ENCODE measurements at places on chromosomes 13 and 19. TPM values are rescaled to one million over a fixed set of nuclear protein-coding genes. Genes with fewer than 3 reads are reported as not detected.

DNA sequence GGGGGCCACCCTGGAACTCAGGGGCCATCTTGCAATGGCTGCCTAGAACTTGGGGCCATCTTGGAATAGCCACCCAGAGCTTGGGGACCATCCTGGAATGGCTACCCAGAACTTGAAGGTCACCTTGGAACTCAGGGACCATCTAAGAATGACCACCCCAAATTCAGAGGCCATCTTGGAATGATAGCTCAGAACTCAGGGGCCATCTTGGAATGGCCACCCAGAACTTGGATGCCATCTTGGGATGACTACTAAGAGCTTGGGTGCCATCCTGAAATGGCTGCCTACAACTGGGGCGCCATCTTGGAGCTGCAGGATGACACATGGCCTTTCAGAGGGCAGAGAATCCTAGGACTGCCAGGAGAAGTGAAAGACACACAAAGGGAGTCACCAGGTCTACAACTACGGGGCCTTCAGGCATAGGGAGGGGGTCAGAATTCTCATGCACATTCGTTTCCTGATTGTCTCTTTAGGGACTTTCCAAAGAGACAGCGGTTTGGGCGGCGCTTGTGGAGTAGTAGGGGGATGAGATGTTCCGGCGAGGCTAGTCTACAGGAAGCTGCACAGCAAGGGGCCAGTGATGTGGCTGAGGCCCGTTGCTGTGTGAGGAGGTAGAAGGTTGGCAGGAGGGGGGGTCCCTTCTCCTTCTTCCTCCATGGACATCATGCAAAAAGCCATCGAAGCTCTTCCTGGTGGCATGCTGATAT is 125.0 kb downstream of the IER2 start:
- H3K4me3 ChIP-seq, result no peak overlapping the region
- H3K4me1 ChIP-seq, result no peaks in the 10 kb centered on the region
- no peak overlapping the region for H3K27ac ChIP-seq
- H3K36me3 ChIP-seq, result no peaks in the 10 kb centered on the region

GRCh38 chr13:72150502-72150901 is 283.5 kb upstream of the DACH1 start:
- H3K4me3 ChIP-seq, result no peak overlapping the region
- no peak for DNase-seq
- H3K27ac ChIP-seq, result peak overlapping the region; percentile 1
- H3K27me3 ChIP-seq, result no peaks in the 10 kb centered on the region
- H3K36me3 ChIP-seq, result peaks cover under 1% of the 10 kb centered on the region

- H3K36me3 ChIP-seq, result peaks cover under 1% of the 10 kb centered on the region
- peak overlapping the region; percentile 41 for H3K4me3 ChIP-seq
- DNase-seq, result peak; percentile 58
Observed at GRCh38 chr13:30832845-30833332, 73.2 kb upstream of the MEDAG start.

DNA sequence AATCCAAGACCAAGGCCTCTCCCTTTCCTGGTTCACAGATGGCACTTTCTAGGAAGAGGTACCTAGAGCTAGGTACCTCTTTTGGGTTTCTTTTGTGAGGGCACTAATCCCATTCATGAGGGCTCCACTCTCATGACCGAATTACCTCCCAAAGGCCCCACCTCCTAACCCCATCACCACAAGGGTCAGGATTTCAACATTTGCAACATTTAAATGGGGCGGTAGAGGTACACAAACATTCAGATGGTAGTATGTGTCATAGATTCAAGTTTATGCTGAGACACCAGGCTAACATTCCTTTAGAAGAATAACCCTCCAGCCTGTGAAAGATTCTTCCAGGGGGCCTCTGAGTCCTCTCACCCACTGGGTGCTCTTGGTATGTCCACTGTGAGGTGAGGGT is 116.3 kb downstream of the FOXO1 start:
- H3K36me3 ChIP-seq, result peaks cover 2% of the 10 kb centered on the region
- DNase-seq, result no peak
- H3K4me3 ChIP-seq, result no peak overlapping the region
- peaks cover 12% of the 10 kb centered on the region for H3K4me1 ChIP-seq
- no peaks in the 10 kb centered on the region for H3K27me3 ChIP-seq

DNA sequence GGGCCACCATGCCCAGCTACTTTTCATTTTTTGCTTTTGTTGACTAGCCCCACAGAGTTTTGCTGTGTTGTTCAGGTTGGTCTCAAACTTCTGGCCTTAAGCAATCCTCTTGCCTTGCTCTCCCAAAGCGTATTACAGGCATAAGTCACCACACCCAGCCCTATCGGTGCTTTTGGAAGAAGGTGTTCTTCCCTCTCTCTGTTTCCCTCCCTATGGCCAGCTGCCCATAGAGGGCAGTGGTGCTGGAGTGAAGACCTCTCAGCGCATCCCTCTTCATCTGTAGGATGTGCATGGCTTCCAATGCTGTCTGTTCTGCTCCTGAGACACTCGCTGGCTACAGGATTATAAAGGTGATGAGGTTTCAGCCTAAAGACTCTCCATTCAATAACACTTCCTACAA is 1.3 kb upstream of the CD22 start:
- H3K36me3 ChIP-seq, result peaks cover 6% of the 10 kb centered on the region
- no peaks in the 10 kb centered on the region for H3K4me1 ChIP-seq
- no peak for DNase-seq
- no peak overlapping the region for H3K4me3 ChIP-seq

Gene CLEC17A
- not detected for total RNA-seq

Gene IFNL1
- not detected for total RNA-seq

Gene LGALS14
- 0.71 TPM for total RNA-seq

Gene NCAN
- 0.02 TPM for total RNA-seq

Measured in mesothelial cell of epicardium (in vitro differentiated cells).